ENCODE measurements at places on chromosomes 5 and 9. TPM values are rescaled to one million over a fixed set of nuclear protein-coding genes. Genes with fewer than 3 reads are reported as not detected.

DNA sequence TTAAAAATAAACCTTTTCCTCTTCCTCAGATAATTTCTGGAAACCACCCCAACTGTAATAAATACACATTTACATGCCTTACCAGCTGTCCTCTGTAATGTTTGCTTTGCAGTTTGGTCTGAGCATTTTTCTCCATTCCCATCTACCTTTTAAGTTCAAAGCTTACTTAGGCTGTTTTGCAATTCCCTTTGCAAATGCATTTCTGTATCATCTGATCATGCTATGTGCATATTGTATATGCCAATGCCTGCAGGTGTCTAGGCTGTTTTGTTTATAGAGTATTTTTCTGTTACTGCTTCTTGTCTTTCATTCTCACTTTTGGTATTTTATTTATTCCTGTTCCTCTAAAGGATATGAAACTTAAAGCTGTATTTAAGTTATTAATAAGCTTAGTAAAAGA is 86.3 kb downstream of the SLC44A1 start:
- H3K27me3 ChIP-seq = no peaks in the 10 kb centered on the region
- no peaks in the 10 kb centered on the region for H3K4me1 ChIP-seq
- no peak overlapping the region for H3K4me3 ChIP-seq
- H3K36me3 ChIP-seq = no peaks in the 10 kb centered on the region

DNA sequence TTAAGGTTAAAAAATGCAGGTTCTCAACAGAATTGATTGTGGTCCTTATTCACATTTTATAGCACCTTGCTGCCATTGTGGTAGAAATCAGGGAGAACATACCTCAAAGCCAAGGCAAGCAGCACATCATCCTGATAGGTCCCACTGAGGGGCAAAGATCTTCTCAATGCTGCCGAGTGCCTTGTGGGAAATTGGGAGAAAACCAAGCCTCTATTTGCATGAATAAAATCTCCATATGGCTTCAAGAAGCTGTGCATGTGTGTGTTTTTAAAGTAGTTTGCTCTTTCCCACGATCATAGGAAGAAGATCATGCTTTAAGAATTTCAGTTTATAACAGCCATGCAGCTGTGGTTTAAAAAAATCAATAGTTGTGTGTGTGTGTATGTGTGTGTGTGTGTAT is 216.9 kb upstream of the FBXL7 start:
- no peaks in the 10 kb centered on the region for H3K4me1 ChIP-seq
- DNase-seq = no peak

- no peaks in the 10 kb centered on the region for H3K27me3 ChIP-seq
- no peak overlapping the region for H3K4me3 ChIP-seq
- no peaks in the 10 kb centered on the region for H3K4me1 ChIP-seq
- DNase-seq = peak; percentile 42
Measured at GRCh38 chr9:26856413-26857032, 36.1 kb downstream of the CAAP1 start.

DNA sequence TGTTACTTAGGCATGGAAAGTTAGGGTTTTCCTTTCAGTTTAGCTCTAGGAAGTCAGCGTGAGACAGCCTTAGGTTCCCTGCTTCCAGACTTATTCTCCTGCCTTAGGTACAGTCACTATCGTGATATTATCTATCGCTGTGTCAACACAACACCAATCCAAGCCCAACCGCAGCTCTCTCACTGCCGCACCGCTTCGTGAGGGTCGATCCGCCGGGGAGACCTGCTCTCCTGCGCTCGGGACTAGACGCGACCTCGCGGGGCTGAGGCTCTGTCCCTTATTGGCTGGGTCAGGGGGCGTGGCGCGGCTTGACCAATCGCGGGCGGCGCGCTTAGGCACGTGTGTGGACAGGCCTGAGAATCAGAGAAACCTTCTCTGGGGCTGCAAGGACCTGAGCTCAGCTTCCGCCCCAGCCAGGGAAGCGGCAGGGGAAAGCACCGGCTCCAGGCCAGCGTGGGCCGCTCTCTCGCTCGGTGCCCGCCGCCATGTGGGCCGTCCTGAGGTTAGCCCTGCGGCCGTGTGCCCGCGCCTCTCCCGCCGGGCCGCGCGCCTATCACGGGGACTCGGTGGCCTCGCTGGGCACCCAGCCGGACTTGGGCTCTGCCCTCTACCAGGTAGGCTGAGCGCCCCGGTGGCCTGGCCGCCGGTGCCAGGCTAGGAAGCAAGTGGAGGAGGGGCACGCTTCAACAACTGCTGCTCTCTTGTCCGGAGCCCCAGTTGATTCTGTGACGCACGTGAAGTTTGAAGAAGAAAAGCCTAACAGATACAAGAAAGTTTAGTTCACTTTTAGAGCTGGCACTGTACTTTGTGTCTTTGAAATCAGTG is at the start of gene MCCC2:
Gene MCCC2 (plus strand): TSS at position 400 of the 825 bp plus-strand sequence. CDS start 86 bp downstream, at position 486.
- peak; percentile 98 for DNase-seq
- H3K27ac ChIP-seq = peak within 1 kb of the TSS; percentile 95

GRCh38 chr9:135990468-135991429 is 29.6 kb upstream of the UBAC1 start:
- H3K4me3 ChIP-seq = no peak overlapping the region
- DNase-seq = no peak
- H3K36me3 ChIP-seq = no peaks in the 10 kb centered on the region
- H3K27me3 ChIP-seq = no peaks in the 10 kb centered on the region
- H3K27ac ChIP-seq = no peak overlapping the region
- peaks cover 10% of the 10 kb centered on the region for H3K4me1 ChIP-seq

DNA sequence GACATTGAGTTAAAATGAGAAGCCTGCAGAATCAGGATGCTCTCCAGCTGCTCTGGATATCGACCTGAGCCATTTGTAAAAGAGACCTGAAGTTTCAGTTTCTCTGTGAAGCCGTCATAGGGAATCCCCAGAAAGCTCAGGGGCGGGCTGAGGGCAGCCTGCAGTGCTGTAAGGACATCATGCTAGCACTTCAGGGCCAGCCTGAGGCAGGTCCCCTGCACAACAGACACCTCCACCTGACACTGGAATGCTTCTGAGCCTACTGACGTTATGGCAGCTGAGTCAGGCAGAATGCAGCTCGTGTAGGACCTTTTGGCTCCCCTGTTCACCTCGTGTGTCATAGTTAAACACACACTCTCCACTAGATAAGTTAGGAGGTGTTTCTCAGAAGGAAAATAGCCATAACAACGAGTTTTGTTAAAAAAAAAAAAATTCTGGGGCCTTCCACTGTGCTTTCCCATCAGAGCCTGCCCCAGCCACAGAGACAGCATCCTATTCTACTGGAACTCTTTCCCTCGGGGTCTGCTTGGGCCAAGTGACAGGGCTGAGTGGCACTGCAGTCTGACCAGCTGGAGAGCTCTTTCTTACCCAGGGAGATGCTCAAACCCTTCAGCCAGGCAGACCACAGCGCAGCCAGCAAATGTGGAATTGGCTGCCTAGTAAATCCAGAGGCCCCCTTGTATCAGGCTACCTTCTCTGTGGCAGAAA is 354.9 kb downstream of the DIRAS2 start:
- DNase-seq = peak; percentile 5
- no peaks in the 10 kb centered on the region for H3K36me3 ChIP-seq
- no peak overlapping the region for H3K4me3 ChIP-seq
- H3K27ac ChIP-seq = no peak overlapping the region
- H3K27me3 ChIP-seq = no peaks in the 10 kb centered on the region
- no peaks in the 10 kb centered on the region for H3K4me1 ChIP-seq

Gene SMIM33
- not detected for total RNA-seq

Gene UCK1
- 52.1 TPM for total RNA-seq

DNA sequence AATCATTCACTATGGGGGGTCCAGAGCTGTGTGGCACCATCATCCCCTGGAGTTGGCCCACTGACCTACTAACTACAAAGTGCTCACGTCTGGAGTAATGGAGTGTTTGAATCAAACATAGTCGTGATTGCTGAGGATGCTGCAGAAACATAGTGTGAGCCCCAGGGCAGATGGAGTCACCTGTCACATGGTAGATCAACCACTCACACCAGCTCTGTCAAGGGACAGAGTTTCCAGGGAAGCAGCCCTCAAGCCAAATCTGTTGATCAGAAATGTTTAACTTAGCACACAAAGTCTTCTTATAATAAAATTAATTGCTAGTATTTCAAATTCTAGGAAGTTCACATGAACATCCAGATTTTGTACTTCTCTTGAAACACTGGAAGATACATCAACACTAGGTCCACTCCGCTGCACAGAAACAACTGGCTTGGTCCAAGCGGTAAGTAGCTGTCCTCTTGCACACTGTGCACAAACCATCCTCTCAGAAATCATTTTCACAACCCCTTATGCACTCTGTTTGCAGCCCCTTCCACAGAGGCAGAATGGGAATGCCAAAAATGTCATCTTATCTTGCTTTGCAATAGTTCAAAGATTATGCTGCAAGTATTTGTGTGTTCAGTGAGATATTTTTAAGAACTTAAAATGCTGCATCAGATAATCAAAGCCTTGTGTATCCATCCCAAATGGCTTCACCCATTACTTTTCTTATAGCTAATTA is 191.0 kb downstream of the EPB41L4A start:
- H3K27ac ChIP-seq = peak overlapping the region; percentile 82
- no peaks in the 10 kb centered on the region for H3K27me3 ChIP-seq
- peak; percentile 35 for DNase-seq
- H3K36me3 ChIP-seq = no peaks in the 10 kb centered on the region

GRCh38 chr5:173762045-173762444 is 126.1 kb upstream of the CPEB4 start:
- no peak overlapping the region for H3K4me3 ChIP-seq
- no peak for DNase-seq
- H3K27me3 ChIP-seq = no peaks in the 10 kb centered on the region

Gene TGFBR1
- total RNA-seq = 18.6 TPM

DNA sequence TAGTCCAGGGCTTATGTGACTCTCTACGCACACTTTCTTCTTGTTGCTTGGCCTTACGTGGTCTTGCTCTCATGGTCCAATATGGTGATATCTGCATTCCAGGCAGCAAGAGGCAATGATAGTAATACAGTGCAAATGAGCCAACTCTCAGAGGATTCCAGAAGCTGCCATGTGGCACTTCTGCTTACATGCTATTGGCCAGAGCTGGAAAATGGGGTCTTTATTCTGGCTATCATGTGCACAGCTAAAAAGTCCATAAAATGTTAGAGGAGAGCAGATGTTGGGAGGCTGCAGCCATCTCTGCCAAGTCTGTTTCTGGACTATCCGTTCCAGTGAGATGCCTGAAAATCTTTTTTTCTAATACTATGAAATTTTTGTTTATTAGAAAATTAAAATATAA is 2.9 kb upstream of the SEPTIN8 start:
- no peak overlapping the region for H3K4me3 ChIP-seq
- H3K27me3 ChIP-seq = no peaks in the 10 kb centered on the region
- no peak overlapping the region for H3K27ac ChIP-seq

DNA sequence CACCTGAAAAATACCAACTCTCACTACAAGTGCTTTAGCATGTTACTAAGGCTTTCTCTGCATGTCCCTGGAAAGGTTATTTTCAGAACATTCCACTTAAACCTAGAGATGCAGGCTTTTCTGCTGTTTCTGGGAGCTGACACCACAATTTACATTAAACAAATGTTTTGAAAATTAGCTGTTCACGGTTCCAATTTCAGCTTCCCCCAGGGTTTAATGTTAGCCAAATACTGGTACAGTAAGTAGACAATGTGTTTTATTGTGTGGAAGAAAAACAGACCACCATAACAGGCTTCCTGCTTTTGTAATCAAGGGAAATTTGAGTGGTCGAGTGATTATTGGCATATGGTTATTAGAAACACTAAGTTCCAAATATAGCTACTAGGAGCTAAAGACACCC is 32.0 kb downstream of the MACROH2A1 start:
- no peak overlapping the region for H3K4me3 ChIP-seq
- DNase-seq = no peak
- no peak overlapping the region for H3K27ac ChIP-seq
- H3K4me1 ChIP-seq = peaks cover 6% of the 10 kb centered on the region
- no peaks in the 10 kb centered on the region for H3K27me3 ChIP-seq

- no peaks in the 10 kb centered on the region for H3K27me3 ChIP-seq
- DNase-seq = no peak
- no peak overlapping the region for H3K27ac ChIP-seq
- H3K4me3 ChIP-seq = no peak overlapping the region
Measured at GRCh38 chr5:82405618-82406204, 127.6 kb upstream of the RPS23 start.

DNA sequence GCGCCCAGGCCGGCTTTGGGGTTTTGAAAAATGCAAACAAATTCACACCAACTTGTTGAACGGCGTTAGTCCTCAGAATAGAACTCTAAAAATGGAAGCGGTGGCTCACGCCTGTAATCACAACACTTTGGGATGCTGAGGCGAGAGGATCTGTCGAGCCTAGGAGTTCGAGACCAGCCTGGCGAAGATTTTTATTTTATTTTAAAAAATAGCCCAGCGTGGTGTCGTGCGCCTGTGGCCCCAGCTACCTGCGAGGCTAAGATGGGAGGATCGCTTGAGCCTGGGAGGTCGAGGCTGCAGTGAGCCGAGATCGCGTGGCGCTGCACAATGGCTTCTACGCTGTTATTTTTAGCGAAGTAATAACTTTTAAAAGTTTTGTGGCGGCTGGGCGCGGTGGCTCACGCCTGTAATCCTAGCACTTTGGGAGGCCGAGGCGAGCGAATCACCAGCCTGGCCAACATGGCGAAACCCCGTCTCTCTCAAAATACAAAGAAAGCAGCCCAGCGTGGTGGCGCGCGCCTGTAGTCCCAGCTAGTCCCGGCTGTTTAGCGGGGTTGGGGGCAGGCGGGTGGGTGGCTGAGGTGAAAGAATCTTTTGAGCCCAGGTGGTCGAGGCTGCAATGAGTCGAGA is 694 bp upstream of the PLIN2 start:
- peak; percentile 37 for DNase-seq
- peaks cover 9% of the 10 kb centered on the region for H3K36me3 ChIP-seq
- peaks cover 19% of the 10 kb centered on the region for H3K4me1 ChIP-seq
- H3K27me3 ChIP-seq = no peaks in the 10 kb centered on the region

Gene FBP1
- total RNA-seq = 21.2 TPM

DNA sequence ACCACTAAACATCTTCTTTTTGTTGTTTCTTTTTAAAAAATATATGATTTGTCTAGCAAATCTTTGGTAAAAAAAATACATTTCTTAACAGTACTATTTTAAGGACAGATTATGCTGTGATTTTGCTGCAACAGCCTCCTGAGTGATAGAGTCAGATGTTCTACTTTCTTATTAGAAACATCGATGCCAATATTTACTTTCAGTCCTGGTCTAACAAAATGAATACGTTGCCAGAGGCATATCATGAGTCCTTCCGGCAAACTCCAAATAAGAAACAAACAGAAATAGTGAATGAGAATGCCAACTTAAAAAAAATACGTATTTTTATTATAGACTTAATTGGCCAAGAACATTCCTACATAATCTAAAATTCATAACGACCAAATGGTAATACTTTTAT is 371.5 kb downstream of the ADGRV1 start:
- H3K27ac ChIP-seq = no peak overlapping the region
- no peaks in the 10 kb centered on the region for H3K36me3 ChIP-seq
- H3K4me1 ChIP-seq = peaks cover 34% of the 10 kb centered on the region
- DNase-seq = no peak
- H3K27me3 ChIP-seq = no peaks in the 10 kb centered on the region

DNA sequence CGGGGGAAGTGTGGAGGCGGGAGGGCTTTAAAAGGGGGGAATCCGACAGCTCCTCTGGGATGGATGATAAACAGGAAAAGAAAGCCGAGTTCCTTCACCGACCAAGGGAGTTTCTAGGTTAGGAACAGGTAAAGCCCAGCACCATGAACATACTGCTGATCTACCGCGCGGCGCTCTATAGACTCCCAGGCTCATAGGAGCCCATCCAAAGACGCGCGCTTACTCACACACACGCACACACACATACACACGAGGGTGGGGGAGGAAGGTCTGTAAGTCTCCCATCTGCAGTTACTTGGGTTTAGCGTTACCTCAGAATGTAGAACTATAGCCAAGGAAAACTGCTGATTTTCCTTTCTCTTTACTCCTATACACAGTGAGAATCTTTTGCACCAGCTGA is 2.6 kb upstream of the GABRB2 start:
- H3K27me3 ChIP-seq = peaks cover 6% of the 10 kb centered on the region
- H3K27ac ChIP-seq = no peak overlapping the region
- DNase-seq = no peak
- H3K36me3 ChIP-seq = no peaks in the 10 kb centered on the region

All from thyroid gland (tissue), 4 donors.